ENCODE measurements at places on chromosomes 6 and 20.

DNA sequence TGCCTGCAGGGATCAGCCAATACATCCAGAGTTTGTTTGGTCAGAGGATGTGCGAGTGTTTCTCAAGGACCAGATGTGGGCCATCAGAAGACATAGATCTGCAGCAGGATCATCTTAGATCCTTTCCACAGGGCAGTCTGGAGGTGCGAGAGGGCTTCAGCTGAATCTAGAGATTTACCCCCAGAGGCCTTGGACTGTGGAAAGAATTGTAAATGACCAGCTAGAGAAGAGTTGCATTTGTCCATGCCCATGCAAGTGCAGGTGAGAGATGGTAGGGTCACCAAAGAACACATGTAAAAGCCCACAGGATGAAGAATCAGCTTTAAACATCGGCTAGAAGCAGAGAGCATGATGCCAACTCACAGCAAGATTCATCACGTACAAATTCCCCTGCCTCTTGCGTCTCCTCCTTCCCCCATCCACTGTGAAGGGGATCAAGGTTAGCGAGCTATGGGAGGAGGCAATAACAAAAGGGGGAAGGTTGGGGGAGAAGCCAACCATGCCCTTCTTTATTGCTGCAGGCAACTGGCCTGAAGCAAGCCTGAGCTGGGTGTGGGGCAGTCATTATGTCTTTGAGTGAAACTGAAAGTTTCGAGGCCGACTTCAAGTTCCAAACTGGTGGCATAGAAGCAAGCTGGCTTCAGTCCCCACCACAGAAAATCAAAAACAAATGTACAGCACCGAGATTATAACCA, 83.5 kb downstream of the SCML4 start:
- no peak for DNase-seq

DNA sequence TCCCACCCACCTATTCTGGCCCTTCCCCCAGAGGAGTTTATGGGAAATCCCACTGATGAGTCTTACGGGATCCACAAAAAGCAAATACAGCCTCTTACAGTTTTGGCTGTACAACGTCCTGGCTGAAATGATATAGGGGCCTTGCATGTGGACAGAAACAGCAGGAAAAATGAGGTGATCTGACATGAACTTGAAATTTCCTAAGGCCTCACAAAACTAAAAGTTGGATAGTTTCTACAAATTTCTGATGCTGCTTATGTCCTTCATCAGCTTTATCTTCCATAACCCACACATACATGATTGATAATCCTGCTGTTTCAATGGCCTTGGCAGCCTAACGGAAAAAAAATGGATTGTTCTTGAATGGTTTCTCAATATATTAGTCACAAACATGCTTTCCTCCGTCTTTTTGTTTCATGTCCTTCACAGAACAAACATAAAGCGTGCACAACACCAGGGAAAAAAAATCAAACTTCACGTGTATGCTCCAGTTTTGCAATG, 118.8 kb downstream of the BMP5 start:
- no peak for DNase-seq

- no peak for DNase-seq
Observed at GRCh38 chr6:37570482-37571133, 70.9 kb upstream of the CCDC167 start.

DNA sequence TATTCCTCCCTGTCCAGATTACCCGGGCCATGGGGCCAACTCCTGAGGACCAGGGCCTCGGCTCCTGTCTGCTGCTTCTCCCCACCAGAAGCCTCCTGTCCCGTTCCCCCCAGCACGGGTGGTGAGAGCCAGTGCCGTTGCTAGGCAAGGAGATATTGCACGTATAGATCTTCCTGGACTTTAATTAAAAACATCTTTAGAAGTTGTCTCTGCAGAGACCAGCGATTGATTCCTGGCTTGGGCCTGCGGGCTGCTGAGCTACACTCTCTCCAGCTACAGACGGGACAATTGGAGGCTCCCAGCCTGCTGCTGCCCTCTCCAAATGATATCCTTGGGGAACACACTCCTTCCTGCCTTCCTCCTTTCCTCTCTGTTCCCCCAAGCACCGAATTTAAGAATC, 74.6 kb downstream of the CDH22 start:
- DNase-seq = no peak

GRCh38 chr6:79818471-79818870, 128.9 kb downstream of the ELOVL4 start:
- no peak for DNase-seq

DNA sequence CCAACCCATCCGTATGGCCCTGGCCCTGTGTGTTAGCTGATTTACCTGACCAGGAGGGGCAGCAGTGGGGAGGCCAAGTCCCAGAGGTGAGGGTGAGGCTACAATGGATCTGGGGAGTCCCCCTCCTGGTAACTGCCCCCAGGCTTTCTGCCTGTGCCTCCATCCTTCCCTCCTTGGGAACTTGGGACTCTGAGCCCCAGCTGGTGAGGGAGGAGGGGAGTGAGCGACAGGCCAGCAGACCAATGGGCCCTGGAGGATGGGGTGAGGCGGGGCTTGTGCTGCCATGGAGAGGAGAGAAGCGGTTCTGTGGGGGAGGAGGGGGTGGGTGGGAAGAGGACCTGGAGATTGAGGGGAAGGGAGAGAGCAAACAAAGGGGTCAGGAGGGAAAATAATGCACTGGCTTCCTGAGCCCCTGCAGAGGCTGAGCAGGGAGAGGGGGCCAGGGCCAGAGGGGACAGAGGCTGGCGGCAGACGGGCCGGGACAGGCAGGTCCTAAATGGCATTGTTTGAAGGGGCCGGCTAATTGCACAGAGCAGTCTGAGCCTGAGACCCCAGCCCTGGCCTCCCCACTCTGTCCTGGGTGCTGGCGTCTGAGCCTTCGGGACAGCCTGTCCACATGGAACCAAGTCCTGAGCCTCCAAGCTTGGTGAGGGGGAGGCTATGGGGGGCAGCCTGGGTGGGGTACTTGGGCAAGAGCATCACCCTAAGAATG, 17.5 kb downstream of the DNMT3B start:
- DNase-seq = no peak

DNA sequence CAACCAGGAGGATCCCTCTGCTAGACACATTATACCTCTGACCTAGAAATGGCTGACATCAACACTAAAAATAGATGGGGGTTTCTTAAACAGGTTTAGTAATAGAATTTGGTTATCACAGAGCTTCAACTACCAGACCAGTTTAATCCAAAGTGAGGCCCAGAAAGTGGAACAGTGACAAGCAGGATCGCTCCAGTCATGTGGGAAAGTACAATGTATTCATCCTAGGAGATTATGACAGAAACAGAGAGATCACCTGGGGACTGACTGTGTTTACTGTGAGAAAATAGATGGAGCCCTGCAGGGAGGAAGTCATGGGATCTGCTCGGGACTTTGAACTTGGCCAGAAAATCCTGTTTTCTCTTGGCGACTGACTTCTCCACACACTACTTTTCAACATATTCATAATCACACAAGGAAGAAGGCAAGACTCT, 238.7 kb upstream of the SOX4 start:
- DNase-seq = no peak
